Aorta (tissue), 5 donors: ENCODE measurements at places on chromosomes 7 and 10. TPM values are rescaled to one million over a fixed set of nuclear protein-coding genes. Genes with fewer than 3 reads are reported as not detected.

GRCh38 chr7:18552316-18552916, 56.9 kb downstream of the HDAC9 start:
- H3K27me3 ChIP-seq = no peaks in the 10 kb centered on the region
- H3K27ac ChIP-seq = no peak overlapping the region
- peaks cover 3% of the 10 kb centered on the region for H3K4me1 ChIP-seq
- H3K36me3 ChIP-seq = no peaks in the 10 kb centered on the region
- DNase-seq = no peak

DNA sequence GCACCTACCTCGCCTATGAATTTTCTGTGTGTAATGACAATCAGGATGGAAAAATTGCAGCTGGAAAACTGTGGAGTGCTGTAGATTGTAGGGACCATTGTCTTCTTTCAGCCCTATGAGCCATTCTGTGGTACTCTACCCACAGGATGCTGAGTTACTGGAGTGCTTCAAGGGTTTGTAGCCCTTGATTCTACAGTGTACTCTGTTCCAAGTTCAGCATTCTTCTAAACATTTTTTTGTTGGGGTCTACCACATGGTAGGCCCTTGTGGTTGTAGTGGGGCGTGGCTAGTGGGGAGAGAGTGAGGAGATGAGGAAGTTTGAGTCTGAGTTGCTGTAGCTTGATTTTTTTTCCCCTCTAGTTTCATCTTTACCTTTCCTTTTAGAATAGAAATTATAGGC, 33.5 kb downstream of the REEP3 start:
- no peak overlapping the region for H3K4me3 ChIP-seq
- no peak overlapping the region for H3K27ac ChIP-seq
- H3K4me1 ChIP-seq = no peaks in the 10 kb centered on the region
- peak; percentile 52 for DNase-seq

DNA sequence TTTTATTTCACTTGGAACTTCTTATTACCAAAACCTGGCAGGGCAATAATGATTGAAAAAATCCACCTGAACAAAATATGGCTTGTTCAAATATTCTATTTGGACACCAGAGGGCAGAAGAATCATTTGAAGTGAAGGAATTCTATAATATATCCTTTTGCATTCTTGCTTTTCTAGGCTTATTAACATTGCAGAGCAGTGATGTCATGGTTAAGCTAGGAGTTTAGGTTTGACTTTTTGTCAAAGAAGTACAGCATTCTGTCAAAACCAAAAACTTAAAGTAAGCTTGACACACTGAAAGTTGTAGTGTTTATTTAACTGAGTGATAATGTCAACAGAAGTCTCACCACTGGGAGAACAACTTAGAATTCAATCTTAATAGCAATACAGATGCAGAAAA, 156.0 kb downstream of the SEMA3D start:
- H3K4me1 ChIP-seq = no peaks in the 10 kb centered on the region
- H3K4me3 ChIP-seq = no peak overlapping the region
- peaks cover 2% of the 10 kb centered on the region for H3K36me3 ChIP-seq
- no peak overlapping the region for H3K27ac ChIP-seq
- no peaks in the 10 kb centered on the region for H3K27me3 ChIP-seq

DNA sequence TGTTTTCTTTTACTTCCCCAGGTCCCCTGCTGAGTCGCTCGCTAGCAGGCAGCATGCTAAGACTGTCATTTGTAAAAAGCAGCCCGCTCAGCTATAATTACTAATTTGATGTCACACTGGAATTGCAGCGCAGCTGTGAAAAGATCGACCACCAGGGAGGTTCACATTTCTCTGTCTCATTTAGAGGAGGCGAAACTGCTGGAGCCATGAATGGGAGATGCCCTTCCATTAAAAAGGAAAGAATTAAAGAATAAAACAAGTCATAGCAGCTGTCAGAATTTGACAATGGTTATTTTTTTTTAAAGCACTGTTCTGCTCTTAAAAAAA, 153.5 kb downstream of the PIP4K2A start:
- no peak overlapping the region for H3K4me3 ChIP-seq
- no peaks in the 10 kb centered on the region for H3K4me1 ChIP-seq
- H3K36me3 ChIP-seq = peaks cover 7% of the 10 kb centered on the region
- H3K27ac ChIP-seq = no peak overlapping the region
- H3K27me3 ChIP-seq = no peaks in the 10 kb centered on the region

GRCh38 chr7:137818036-137818435, 28.7 kb downstream of the DGKI start:
- DNase-seq = no peak
- H3K36me3 ChIP-seq = no peaks in the 10 kb centered on the region
- H3K4me3 ChIP-seq = no peak overlapping the region
- H3K27me3 ChIP-seq = no peaks in the 10 kb centered on the region

GRCh38 chr7:158766570-158767281, 62.1 kb upstream of the NCAPG2 start:
- no peak overlapping the region for H3K4me3 ChIP-seq
- no peaks in the 10 kb centered on the region for H3K4me1 ChIP-seq
- peaks cover 13% of the 10 kb centered on the region for H3K36me3 ChIP-seq
- no peak for DNase-seq

DNA sequence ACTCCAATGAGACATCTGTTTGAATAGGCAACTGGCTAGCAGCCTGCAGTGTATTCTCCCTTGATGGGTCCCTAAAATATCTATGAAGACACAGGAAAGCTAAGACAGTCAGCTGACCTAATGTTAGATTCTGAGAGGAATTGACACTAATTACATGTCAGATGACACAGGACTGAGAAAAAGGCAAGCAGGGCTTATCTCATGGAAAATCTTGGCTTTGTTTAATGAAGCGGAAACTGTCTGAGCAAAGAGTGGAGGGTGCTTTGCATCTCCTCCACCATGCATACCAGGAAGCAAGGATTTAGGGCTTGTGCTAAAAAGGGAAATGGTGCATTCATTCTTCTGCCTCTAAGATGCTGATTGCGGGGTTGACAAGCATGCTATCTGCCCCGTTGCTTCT, 135.5 kb upstream of the GLI3 start:
- H3K36me3 ChIP-seq = no peaks in the 10 kb centered on the region
- no peak for DNase-seq
- no peaks in the 10 kb centered on the region for H3K27me3 ChIP-seq
- no peaks in the 10 kb centered on the region for H3K4me1 ChIP-seq
- no peak overlapping the region for H3K4me3 ChIP-seq

DNA sequence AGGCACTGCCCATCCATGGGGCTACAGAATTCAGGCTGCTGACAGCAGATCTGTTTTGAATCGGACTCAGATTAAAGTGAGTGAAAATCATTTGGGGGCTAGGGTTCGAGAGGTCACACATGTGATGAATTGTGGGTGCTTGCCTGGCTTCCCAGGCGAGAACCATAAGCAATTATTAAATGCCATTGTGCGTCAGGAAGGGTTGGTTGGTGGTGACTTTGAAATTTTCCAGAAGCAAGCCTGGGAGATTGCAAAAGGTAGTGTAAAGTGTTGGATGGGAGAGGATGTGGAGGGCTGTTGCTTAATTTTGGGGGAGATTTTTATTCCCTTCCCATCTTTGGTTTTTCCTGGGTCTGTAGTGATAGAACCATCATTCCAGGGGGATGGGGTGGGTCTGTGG, 34.6 kb downstream of the LRMDA start:
- no peaks in the 10 kb centered on the region for H3K27me3 ChIP-seq
- H3K27ac ChIP-seq = no peak overlapping the region
- H3K4me1 ChIP-seq = peaks cover 2% of the 10 kb centered on the region
- DNase-seq = no peak

DNA sequence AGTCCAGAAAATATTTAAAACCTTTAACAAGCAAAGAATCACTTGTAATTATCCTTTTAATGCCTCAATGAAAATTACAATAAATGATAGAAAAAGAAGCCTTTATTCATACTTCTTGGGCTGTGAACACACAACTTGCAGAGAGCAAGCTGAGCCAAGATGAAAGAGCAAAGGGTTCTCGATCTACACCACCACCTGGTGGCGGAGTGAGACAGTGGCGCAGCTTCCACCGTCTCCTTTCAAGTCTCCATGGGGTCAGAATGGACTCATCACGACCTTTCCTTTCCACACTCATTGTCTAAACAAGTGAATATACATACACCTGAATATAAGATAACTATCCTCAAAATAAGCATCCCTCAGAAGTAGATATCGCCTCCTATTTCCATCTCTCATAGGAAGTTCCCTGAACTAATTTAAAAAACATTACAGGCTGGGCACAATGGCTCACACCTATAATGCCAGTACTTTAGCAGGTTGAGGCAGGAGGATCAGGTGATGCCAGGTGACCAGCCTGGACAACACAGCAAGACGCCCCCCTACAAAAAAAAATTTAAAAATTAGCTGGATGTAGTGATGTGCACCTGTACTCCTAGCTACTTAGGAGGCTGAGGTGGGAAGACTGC, 40.7 kb downstream of the ATE1 start:
- no peaks in the 10 kb centered on the region for H3K4me1 ChIP-seq
- H3K36me3 ChIP-seq = no peaks in the 10 kb centered on the region
- no peak for DNase-seq
- H3K27me3 ChIP-seq = no peaks in the 10 kb centered on the region

- DNase-seq = peak; percentile 80
- H3K27me3 ChIP-seq = no peaks in the 10 kb centered on the region
- H3K27ac ChIP-seq = no peak within 1 kb of the TSS
- no peaks in the 10 kb centered on the region for H3K4me1 ChIP-seq
- no peaks in the 10 kb centered on the region for H3K36me3 ChIP-seq
- H3K4me3 ChIP-seq = peak within 1 kb of the TSS; percentile 34
Measured at GRCh38 chr10:100519311-100520051, at the start of gene SEC31B. TSS of gene SEC31B (minus strand) at chr10:100519861. CDS start at chr10:100516952, 2,909 bp downstream.

DNA sequence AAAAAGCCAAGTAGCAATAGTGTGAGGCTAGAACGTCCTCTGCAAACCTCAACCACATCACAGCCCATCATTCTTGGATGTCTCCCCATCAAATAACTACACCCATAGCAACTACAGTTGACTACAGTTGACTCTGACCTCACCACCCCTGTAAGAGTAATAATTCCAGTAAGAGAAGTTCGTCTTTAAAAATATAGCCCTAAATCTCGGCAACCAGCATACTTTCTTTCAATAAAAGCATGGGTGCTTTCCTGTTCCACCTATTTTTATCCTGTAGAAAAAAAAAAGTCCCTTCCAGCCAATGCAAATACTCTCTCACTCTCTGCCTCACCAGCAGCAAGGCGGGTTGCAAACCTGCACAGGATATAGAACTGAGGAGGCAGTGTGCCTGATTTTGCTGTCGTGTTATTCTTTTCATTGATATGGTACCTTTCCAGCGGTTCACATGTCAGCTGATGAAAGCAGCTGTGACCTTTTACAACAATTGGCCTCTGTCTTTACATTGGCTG, 187.5 kb upstream of the NFE2L3 start:
- H3K4me1 ChIP-seq = peaks cover 2% of the 10 kb centered on the region
- no peak overlapping the region for H3K27ac ChIP-seq
- no peak overlapping the region for H3K4me3 ChIP-seq
- no peaks in the 10 kb centered on the region for H3K36me3 ChIP-seq
- DNase-seq = no peak

- no peak for DNase-seq
- no peaks in the 10 kb centered on the region for H3K36me3 ChIP-seq
- no peak overlapping the region for H3K4me3 ChIP-seq
- no peaks in the 10 kb centered on the region for H3K4me1 ChIP-seq
Measured at GRCh38 chr7:92727755-92728154, 108.6 kb downstream of the CDK6 start.

DNA sequence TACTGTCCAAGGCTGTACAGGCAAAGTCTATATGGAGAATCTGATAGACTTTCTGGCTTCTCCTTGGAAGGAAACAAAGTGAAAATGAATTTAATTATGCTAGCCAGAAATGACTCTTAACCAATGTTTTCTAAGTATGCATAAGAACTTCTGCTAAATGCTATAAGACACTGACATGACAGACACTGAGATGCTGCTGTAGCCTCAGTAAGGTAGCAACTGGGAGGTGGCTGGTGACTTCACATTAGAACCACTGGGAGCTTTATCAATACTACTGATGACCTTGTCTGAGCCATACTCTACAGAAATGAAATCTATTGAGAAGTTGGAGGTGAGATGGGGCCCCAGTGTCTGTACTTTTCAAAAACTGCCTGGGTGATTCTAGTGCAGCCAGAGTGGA, 188.6 kb downstream of the ZNF365 start:
- no peaks in the 10 kb centered on the region for H3K4me1 ChIP-seq

DNA sequence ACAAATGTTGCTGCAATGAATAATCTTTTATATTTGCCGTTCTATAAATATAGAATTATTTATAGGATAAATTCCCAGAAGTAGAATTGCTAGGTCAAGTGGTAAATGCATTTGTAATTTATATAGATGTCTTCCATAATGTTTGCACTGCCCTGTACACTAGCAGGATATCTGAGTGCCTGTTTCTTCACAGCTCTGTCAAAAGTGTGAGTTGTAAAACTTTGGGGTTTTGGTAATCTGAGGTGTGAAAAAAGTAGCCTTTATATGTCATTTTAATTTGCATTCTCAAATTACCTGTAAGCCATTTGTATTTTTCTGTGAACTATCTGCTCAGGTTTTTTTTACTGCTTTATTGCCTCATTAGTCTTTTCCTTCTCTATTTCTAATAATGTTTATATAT, 271.2 kb downstream of the NEBL start:
- H3K36me3 ChIP-seq = no peaks in the 10 kb centered on the region
- H3K27ac ChIP-seq = no peak overlapping the region
- peaks cover 2% of the 10 kb centered on the region for H3K4me1 ChIP-seq
- H3K4me3 ChIP-seq = no peak overlapping the region
- H3K27me3 ChIP-seq = no peaks in the 10 kb centered on the region

GRCh38 chr10:90302758-90303481, 554.9 kb downstream of the HTR7 start:
- no peaks in the 10 kb centered on the region for H3K27me3 ChIP-seq
- DNase-seq = no peak
- no peak overlapping the region for H3K4me3 ChIP-seq

GRCh38 chr7:133253519-133253875, 619 bp downstream of the EXOC4 start:
- no peaks in the 10 kb centered on the region for H3K36me3 ChIP-seq
- no peaks in the 10 kb centered on the region for H3K27me3 ChIP-seq
- no peak for DNase-seq
- H3K27ac ChIP-seq = no peak overlapping the region

- peak overlapping the region; percentile 14 for H3K4me3 ChIP-seq
- peaks cover 5% of the 10 kb centered on the region for H3K36me3 ChIP-seq
- peaks cover 8% of the 10 kb centered on the region for H3K4me1 ChIP-seq
- DNase-seq = no peak
- H3K27me3 ChIP-seq = no peaks in the 10 kb centered on the region
Measured at GRCh38 chr10:62050346-62050892, 148.9 kb downstream of the ARID5B start.

- H3K36me3 ChIP-seq = no peaks in the 10 kb centered on the region
- no peaks in the 10 kb centered on the region for H3K27me3 ChIP-seq
- H3K4me1 ChIP-seq = no peaks in the 10 kb centered on the region
- H3K27ac ChIP-seq = no peak overlapping the region
- no peak overlapping the region for H3K4me3 ChIP-seq
Measured at GRCh38 chr7:44180631-44181030, 8.6 kb downstream of the GCK start.

DNA sequence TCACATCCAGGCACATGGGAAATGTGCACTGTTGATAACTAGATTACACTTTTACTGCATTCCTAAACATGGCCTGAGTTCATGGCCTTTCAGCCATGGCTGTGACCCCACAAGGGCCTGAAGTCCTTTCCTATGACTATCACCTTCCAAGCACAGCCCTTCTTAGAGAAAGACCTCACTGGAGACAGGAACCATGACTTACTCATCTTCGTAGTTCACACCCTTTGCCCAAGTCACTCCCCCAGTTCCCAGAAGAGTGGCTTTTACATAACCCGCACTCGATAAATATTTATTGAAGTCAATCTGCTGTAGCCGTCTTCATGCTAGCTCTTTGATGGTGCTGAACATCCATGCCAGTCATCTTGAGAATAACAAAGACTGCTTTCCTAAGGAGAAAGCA, 632.5 kb upstream of the NRP1 start:
- no peaks in the 10 kb centered on the region for H3K27me3 ChIP-seq
- DNase-seq = no peak
- no peak overlapping the region for H3K4me3 ChIP-seq

AKR1D1 gene
- total RNA-seq = not detected

MYPN gene
- total RNA-seq = 0.10 TPM

UBE2D1 gene
- total RNA-seq = 17.8 TPM
